RWPE2 (cell line): ENCODE measurements at places on chromosomes 5 and 9.

- no peak overlapping the region for H3K4me3 ChIP-seq
- no peaks in the 10 kb centered on the region for H3K4me1 ChIP-seq
- H3K27me3 ChIP-seq, result no peaks in the 10 kb centered on the region
- no peaks in the 10 kb centered on the region for H3K36me3 ChIP-seq
Observed at GRCh38 chr9:16453390-16453789, 417.1 kb downstream of the BNC2 start.

DNA sequence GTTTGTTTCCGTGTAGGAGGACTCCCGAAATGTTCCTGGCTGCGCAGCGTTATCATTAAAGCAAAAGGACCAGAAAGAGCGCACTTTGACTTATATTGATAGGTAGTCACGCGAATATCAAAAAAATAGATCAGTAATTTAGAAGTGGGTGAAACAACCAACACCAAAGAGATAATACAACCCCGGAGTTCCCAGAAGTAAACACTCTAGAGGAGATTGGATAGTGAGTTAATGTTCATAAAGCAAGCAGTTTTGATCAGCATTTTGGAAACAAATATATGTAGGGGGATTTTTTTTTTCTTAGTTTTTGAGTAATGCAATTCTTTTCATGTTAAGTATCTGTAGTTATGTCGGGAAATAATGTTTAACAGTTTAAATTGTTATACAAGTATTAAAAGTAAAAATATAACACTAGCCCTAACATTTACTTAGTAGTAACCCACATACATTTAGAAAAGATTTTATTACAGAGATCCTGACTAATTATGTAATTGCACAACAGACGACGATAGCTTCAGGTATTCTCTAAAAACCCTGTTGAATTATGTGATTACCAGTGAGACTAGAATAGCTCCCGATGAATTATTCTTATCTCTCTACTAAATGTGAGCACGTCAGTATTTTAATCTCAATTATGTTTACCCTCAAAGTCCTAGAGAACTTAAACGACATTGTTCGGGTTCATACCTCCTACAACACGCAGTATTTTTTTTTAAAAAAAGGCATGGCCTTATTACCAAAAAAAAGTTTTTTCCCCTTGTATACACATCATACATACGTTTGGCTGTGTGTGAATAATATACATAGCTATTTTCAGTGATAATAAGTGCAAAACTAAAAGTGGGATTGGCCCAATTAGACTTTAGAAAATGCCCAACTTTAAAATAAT, 9.4 kb upstream of the NFIB start:
- no peaks in the 10 kb centered on the region for H3K36me3 ChIP-seq
- peak overlapping the region; percentile 96 for H3K27ac ChIP-seq
- H3K4me3 ChIP-seq, result peak overlapping the region; percentile 67
- H3K27me3 ChIP-seq, result no peaks in the 10 kb centered on the region
- peaks cover 53% of the 10 kb centered on the region for H3K4me1 ChIP-seq

DNA sequence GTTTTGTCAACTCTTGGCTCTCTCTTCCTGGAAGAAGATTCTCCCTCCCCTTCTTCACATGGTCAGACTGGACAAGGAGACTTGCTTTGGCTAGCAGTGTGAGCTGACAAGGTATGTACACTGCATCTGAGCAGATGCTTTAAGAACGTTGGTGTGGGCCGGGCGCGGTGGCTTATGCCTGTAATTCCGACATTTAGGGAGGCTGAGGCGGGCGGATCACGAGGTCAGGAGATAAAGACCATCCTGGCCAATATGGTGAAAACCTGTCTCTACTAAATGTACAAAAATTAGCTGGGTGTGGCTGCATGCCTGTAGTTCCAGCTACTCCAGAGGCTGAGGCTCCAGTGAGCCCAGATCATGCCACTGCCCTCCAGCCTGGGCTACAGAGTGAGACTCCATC, 26.4 kb upstream of the SEMA5A start:
- DNase-seq, result no peak
- H3K36me3 ChIP-seq, result no peaks in the 10 kb centered on the region
- H3K27me3 ChIP-seq, result peaks cover 11% of the 10 kb centered on the region
- no peak overlapping the region for H3K4me3 ChIP-seq

DNA sequence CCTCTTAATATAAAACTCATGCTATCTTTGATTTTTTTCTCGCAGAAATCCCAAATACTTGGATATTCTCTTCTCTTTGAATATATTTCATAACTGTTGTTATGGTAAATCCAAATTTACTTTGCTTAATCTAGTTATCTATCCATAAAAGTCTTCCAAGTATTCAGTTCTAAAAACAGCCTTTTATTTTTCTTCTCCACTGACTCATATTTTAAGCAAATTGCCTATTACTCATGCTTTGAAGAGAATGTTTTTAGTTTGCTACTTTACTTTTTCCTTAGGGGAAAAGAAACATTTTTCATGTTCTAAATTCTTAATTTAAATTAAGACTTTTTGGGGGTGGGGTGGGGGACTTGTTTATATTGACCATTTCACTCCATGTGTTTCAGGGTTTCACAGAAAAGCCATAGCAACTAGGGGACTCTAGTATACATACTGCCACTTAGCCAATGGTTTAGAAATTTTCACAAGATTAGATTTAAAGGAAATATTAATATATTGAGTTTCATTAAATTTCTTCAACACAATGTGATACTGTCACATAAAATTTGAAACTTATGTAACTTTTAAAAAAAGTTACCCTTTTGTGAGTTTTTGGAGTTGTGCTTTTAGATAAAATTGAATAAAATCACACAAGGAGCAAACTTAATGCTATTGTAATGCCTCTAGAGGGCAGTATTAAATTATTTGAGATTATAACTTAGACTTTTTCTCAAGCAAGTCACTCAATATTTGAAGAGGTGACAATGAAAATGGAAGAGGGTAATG, 545.8 kb upstream of the ARRDC3 start:
- peaks cover 4% of the 10 kb centered on the region for H3K4me1 ChIP-seq
- no peak overlapping the region for H3K4me3 ChIP-seq
- peaks cover 15% of the 10 kb centered on the region for H3K27me3 ChIP-seq
- DNase-seq, result no peak
- H3K27ac ChIP-seq, result no peak overlapping the region

DNA sequence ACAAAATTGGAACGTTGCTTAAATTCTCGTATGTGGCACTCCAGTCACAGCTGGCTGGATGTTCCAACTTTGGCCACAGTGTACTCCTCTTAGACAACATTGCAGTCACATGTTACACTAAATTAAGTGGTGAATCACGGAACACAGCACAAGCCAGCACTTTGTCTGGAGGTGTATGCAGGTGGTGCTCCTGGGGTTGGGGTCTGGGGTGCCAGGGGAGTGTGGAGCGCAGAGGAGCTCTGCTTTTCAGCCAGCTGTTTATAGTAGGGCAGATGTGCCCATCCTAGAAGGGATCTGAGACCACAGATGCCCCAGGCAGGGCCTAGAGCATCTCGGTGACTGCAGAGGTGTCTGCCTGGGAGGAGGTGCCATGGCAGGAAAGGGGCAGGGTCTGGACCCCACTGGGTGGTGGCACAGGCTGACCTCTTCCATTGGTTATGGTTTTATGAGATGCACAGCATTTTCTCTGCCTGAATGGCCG, 82.6 kb downstream of the WNK2 start:
- no peak overlapping the region for H3K27ac ChIP-seq
- H3K4me3 ChIP-seq, result no peak overlapping the region

DNA sequence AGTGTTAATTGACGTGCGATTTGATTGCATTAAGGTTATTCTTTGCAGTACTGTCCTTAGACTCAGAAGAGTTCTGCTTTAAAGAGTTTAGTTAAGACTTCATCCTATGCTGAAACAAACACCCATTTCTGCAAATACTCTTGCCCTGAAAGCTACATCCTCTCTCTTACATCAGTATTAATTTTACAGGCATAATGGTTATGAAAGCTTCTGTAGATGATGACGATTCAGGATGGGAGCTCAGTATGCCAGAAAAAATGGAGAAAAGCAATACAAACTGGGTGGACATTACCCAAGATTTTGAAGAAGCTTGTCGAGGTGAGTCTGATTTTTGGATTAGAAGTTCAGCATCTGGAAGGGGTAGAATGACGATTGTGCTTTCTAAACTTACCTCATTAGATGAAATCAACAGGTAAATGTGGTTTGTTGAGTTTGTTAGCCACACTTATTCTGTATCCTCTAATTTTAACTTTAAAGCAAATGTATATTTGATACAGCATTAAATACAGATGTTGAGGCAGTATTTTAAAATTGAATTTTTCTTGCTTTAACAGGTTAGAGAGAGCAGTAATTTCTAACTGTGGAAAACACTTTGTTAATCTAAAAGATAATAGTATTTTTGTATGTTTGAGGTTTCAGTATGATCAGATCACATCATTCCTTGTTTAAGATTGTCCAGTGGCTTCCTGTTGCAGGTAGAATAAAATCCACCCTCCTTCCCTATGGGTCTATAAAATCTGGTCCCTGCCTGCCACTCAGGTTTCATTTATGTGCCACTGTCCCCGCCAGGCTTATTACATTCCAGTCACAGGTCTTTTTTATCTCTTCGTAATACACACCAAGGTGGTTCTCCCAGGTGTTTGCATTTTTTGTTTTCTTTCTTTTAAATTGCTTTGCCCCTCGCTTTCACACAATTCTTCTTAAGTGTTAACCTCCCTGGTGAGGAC, 1.3 kb downstream of the NAA35 start:
- H3K27me3 ChIP-seq, result no peaks in the 10 kb centered on the region
- H3K4me3 ChIP-seq, result peak overlapping the region; percentile 80
- H3K36me3 ChIP-seq, result peaks cover 53% of the 10 kb centered on the region
- DNase-seq, result no peak
- H3K4me1 ChIP-seq, result peaks cover 14% of the 10 kb centered on the region

DNA sequence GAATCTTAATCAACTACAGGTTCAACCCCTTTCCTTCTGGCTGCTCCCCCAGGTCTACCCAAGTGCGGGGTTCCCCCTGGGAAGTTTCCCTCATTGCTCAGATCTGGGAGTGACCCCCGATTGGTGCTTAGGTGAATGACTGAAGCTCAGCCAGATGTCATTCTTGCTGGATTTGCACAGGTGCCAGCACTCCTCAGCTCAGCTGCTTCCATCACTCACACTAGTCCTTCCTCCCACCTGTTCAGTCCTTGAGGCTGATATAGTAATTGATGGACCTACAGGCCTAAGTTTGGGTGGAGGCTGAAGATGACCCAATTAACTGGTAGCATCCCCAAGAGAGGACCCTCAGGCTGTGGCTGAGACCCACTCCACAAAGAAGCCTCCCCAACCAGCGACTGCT, 32.9 kb downstream of the PRLR start:
- no peak overlapping the region for H3K4me3 ChIP-seq
- DNase-seq, result no peak

GRCh38 chr5:150641824-150642566, 1.5 kb downstream of the SYNPO start:
- no peak overlapping the region for H3K4me3 ChIP-seq
- peaks cover 67% of the 10 kb centered on the region for H3K4me1 ChIP-seq
- H3K27me3 ChIP-seq, result no peaks in the 10 kb centered on the region
- no peaks in the 10 kb centered on the region for H3K36me3 ChIP-seq

DNA sequence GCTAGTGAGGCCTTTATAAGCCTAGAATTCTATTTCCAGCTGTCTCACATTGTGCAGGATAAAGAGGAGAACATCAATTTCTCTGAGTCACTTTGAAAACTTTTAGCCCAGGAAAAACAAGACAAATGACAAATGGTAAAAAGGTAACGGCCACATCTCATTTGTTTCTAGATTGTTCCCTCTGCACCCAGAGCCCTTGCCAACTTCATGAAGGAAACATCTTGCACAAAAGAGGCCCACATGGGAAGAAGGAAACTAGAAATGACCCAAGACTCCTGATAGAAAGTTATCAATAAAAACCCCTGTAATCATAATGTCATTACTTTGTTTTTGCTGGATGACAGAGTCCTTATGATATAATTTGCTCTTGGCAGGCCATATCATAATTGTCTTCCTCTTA, 5.3 kb downstream of the DPYSL3 start:
- H3K4me1 ChIP-seq, result no peaks in the 10 kb centered on the region
- H3K4me3 ChIP-seq, result no peak overlapping the region
- H3K27ac ChIP-seq, result no peak overlapping the region
- H3K27me3 ChIP-seq, result peaks cover 18% of the 10 kb centered on the region
- no peak for DNase-seq

DNA sequence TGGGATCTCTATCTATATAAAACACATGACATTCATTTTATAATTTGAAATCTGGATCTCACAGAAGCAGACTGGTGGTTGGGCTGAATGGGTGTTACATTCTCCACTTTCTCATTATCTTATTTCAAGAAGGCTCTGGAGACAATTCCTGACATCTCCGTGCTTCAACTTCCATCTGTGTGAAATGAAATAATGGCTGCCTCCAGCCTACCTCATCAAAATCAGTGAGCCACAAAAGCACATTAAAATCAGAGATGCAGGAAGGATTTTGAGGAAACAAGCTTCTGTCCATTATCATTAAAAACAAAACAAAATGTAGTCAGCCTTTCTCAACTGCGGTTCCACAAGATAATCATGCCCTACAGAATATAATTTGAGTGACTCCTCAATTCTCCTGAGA, 958.3 kb upstream of the DMAC1 start:
- H3K4me1 ChIP-seq, result no peaks in the 10 kb centered on the region
- DNase-seq, result no peak
- H3K27ac ChIP-seq, result no peak overlapping the region
- H3K4me3 ChIP-seq, result no peak overlapping the region
- no peaks in the 10 kb centered on the region for H3K27me3 ChIP-seq
- no peaks in the 10 kb centered on the region for H3K36me3 ChIP-seq

DNA sequence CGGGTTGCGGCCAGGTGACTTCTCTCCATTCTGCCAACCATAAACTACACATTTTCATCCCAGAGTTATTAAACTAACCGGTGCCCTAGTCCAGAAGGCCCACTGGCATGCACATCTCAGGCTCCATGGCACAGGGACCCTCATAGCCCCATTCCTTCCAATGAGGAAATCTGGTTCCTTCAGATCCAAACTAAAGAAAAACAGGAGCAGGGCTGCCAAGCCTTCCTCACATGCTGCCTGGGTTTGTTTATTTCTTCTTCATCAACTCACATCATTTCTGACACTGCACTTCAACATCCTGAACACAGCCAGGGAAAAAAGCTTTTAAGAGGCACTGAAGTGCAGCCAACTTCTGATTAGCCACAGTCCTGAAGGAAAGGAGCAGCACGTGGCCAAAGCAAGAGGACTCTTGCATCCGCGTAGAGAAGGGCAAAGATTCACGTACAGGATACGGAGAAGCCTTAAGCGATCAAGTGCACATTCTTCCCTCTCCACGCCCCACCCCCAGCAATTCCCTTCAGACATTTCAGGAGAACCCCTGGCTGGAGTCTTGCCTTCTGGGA, 22.5 kb downstream of the LHFPL2 start:
- H3K36me3 ChIP-seq, result peaks cover 78% of the 10 kb centered on the region
- H3K27ac ChIP-seq, result no peak overlapping the region
- no peak overlapping the region for H3K4me3 ChIP-seq
- no peaks in the 10 kb centered on the region for H3K27me3 ChIP-seq
- no peaks in the 10 kb centered on the region for H3K4me1 ChIP-seq

DNA sequence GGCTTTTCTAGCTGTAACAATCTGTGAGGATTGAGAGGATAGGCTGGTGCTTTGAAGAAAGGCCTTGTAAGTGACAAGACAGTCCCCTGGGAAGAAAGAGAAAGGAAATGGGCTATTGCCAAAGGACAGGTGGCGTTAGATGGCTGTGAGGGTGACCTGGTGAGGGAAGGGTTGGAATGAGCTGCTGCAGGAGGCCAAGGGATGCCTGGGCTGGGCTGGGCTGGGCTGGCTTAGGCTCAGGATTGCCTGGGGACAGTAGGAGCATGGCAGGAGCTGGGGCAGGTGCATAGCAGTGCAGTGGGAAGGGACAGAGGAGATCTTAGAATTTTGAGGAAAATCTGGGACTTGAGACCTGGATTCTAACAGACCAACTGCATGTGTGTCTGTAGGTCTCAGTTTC, 9.7 kb upstream of the MYOZ3 start:
- no peak for DNase-seq
- H3K27me3 ChIP-seq, result no peaks in the 10 kb centered on the region
- H3K4me1 ChIP-seq, result no peaks in the 10 kb centered on the region
